ENCODE measurements at places on chromosomes 5 and 9. TPM values are rescaled to one million over a fixed set of nuclear protein-coding genes. Genes with fewer than 3 reads are reported as not detected.

DNA sequence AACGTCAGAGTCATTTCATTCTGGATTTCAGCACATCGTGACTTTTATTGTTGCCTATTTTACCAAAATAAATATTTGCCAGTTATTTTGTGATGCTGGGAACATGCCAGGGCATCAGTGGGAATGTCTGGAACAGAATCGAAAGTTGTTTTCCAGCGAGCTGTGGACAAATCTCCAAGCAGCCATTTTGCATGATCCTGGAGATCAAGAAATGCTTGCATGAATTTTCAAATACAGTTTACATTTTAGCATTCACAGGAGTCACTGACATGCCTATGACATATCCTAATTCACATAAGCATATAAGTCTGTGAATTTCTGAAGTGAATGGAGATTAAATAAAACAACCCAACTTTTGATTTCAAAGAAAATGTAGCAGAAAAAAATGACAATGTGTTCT lies 119.4 kb downstream of the VCAN start:
- H3K27ac ChIP-seq, result no peak overlapping the region
- no peaks in the 10 kb centered on the region for H3K27me3 ChIP-seq
- no peaks in the 10 kb centered on the region for H3K36me3 ChIP-seq
- no peaks in the 10 kb centered on the region for H3K4me1 ChIP-seq
- DNase-seq, result no peak
- no peak overlapping the region for H3K4me3 ChIP-seq

The IL31RA gene
- not detected for total RNA-seq

The SHROOM1 gene
- total RNA-seq, result 47.1 TPM

GRCh38 chr5:173228639-173229381 lies 6.2 kb downstream of the NKX2-5 start:
- H3K4me3 ChIP-seq, result no peak overlapping the region
- no peak overlapping the region for H3K27ac ChIP-seq
- peaks cover 15% of the 10 kb centered on the region for H3K4me1 ChIP-seq

The APBB3 gene
- total RNA-seq, result 70.8 TPM

DNA sequence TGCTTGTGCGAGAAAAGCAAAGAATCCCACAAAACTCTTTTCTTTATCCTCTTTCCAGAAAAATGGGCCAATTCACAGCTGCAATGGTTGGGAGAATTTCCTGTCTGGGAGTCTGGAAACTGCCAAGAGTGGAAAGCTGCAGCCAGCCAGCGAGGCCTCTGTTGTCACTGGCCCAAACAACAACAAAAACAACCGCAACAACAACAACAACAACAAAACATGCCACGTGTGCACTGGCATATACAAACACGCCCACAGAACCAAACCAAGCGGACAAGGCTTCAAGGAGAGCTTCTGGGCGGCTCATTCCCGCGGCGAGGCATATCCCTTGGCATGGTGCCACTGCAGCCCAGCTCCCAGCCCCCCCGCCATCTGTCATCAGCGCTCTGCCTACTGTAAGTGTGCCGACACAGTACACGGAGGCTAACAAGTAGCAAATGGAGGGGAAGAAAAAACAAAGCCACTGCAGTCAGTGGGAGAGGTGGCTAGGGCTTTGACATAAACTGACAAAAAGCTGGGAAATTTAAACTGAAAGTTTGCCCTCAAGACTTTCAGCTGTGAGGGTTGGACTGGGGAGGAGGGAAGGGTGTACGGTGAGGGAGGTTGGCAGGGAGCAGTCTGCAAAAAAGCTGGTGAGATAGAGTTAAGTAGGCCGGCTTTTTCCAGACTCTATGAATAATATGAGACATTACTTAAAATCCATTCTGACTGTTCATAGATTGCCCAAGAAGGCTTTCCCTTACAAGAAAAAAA lies 165.0 kb upstream of the ZNF462 start:
- peaks cover 19% of the 10 kb centered on the region for H3K4me1 ChIP-seq
- no peaks in the 10 kb centered on the region for H3K27me3 ChIP-seq
- peak overlapping the region; percentile 65 for H3K27ac ChIP-seq
- H3K4me3 ChIP-seq, result peak overlapping the region; percentile 38
- no peaks in the 10 kb centered on the region for H3K36me3 ChIP-seq

DNA sequence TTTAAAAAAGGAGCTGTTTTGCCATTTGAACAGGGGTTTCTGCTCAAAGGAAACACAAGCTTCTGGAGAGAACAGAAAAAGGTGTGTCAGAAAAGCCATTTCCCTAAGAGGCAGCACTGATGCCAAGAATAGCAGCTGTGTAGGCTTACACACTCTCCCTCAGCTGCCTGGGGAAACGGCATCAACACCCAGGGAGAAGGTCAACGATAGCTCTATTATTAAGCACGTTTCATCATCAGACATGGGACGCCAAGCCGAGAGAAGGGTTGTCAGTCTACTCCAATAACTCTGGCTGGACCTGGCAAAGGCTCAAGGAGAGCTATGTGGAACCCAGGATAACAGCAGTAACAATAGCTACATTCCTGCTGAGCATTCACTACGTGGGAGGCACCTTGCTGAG lies 314.2 kb downstream of the CDK5RAP2 start:
- no peak for DNase-seq
- no peak overlapping the region for H3K27ac ChIP-seq
- H3K36me3 ChIP-seq, result no peaks in the 10 kb centered on the region
- H3K27me3 ChIP-seq, result no peaks in the 10 kb centered on the region

The LAMC3 gene
- not detected for total RNA-seq

DNA sequence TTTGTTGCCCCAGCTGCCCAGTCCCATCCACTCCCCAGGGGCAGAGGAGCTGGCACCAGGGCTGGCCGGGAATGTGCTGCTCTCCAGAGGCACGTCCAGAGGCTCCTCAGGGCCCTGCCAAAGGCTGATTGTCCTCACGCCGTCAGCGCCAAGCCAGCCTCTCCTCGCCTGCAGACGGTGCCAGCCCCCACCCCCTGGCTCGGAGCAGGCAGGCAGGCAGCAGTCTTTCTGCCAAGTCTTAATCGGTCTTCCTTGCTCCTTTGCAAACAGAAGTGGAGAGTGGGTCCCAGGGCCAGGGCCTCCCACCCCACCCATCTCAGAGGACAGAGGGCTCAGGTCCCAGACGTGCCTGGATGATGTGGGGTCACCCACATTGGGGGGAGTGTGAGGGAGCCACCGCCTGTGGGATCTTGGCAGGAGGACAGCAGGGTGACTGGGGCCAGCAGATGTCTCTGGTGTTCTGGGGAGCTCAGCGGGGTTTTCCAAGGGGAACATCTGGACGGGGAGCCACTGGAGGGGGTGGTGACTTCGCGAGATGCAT lies 36.3 kb downstream of the FAM163B start:
- H3K36me3 ChIP-seq, result no peaks in the 10 kb centered on the region
- no peak overlapping the region for H3K27ac ChIP-seq
- no peak for DNase-seq

GRCh38 chr5:1064383-1065142 lies 47.3 kb downstream of the SLC12A7 start:
- no peaks in the 10 kb centered on the region for H3K4me1 ChIP-seq
- peaks cover 86% of the 10 kb centered on the region for H3K36me3 ChIP-seq
- no peak for DNase-seq
- H3K27ac ChIP-seq, result no peak overlapping the region
- H3K27me3 ChIP-seq, result no peaks in the 10 kb centered on the region

- no peak overlapping the region for H3K4me3 ChIP-seq
- H3K4me1 ChIP-seq, result no peaks in the 10 kb centered on the region
- no peak overlapping the region for H3K27ac ChIP-seq
- no peak for DNase-seq
- H3K36me3 ChIP-seq, result no peaks in the 10 kb centered on the region
Observed at GRCh38 chr9:132207839-132208615, 46.2 kb downstream of the NTNG2 start.

DNA sequence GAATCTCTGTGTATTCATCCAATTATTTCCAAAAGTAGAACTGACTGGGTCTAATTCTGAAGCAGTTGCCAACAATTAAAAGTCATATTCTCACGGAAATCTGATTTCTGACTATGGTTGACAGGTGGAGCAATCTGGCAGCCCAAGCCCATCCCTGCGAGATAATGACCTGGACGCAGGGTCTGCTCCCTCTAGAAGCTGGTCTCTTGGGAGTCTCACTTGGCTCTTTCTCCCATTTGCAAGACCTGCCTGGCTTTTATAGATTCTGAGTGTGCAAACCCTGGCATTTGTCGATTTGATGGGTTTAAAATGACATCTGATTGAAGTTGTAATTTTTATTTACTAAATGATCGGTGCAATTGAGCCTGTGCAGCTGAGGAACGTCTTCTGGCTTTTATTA lies 49.4 kb upstream of the NEURL1B start:
- no peaks in the 10 kb centered on the region for H3K36me3 ChIP-seq
- H3K4me3 ChIP-seq, result no peak overlapping the region
- no peaks in the 10 kb centered on the region for H3K4me1 ChIP-seq
- H3K27me3 ChIP-seq, result no peaks in the 10 kb centered on the region
- H3K27ac ChIP-seq, result no peak overlapping the region

The GPRIN1 gene
- total RNA-seq, result not detected

DNA sequence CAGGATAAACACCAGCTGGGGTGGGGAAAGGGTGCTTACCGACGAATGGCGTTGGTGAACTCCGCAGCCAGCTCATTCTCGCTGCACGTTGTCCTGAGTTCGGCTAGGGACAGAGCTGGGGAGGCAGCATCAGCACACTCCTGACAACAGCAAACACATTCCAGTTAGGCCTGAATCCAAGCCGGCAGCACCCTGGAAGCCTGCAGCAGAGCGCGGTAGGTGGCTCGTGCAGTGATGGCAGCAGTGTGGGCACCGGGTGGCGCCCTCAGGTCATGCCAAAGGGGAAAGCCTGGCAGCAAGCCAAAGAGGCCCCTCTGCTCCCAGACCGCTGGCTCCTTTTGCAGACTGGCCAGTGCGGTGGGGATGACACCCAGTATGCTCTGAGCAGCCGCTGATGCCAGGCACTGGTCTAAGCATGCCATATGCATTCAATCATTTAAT lies 66.9 kb downstream of the DCP2 start:
- DNase-seq, result no peak
- no peak overlapping the region for H3K4me3 ChIP-seq
- H3K4me1 ChIP-seq, result no peaks in the 10 kb centered on the region
- H3K36me3 ChIP-seq, result peaks cover 38% of the 10 kb centered on the region
- H3K27me3 ChIP-seq, result no peaks in the 10 kb centered on the region
- no peak overlapping the region for H3K27ac ChIP-seq

GRCh38 chr5:177592905-177593304 lies 902 bp downstream of the TMED9 start:
- no peak overlapping the region for H3K27ac ChIP-seq
- H3K36me3 ChIP-seq, result peaks cover 40% of the 10 kb centered on the region
- H3K4me3 ChIP-seq, result peak overlapping the region; percentile 79
- peaks cover 10% of the 10 kb centered on the region for H3K4me1 ChIP-seq

The NUTM2F gene
- not detected for total RNA-seq

DNA sequence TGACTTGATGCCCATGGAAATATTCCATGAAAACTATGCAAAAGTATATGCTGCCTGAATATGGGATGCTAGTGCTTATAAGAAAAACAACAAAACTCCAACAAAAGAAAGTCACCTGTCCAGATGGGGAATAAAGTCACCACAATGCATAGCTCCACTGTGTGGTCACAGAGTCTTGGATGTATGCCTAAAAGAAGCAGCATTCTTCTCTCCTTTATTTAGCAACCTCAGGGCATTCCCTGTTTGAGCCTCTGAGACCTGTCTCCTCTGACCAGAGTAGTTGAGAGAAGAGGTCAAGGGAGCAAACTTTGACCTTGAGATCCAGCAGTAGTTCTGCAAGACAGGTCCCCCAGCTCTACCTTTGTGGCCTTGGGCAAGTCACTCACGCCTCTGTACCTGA lies 287.5 kb downstream of the MED10 start:
- H3K36me3 ChIP-seq, result no peaks in the 10 kb centered on the region
- DNase-seq, result no peak
- H3K27ac ChIP-seq, result no peak overlapping the region
- H3K4me1 ChIP-seq, result no peaks in the 10 kb centered on the region
- no peak overlapping the region for H3K4me3 ChIP-seq

DNA sequence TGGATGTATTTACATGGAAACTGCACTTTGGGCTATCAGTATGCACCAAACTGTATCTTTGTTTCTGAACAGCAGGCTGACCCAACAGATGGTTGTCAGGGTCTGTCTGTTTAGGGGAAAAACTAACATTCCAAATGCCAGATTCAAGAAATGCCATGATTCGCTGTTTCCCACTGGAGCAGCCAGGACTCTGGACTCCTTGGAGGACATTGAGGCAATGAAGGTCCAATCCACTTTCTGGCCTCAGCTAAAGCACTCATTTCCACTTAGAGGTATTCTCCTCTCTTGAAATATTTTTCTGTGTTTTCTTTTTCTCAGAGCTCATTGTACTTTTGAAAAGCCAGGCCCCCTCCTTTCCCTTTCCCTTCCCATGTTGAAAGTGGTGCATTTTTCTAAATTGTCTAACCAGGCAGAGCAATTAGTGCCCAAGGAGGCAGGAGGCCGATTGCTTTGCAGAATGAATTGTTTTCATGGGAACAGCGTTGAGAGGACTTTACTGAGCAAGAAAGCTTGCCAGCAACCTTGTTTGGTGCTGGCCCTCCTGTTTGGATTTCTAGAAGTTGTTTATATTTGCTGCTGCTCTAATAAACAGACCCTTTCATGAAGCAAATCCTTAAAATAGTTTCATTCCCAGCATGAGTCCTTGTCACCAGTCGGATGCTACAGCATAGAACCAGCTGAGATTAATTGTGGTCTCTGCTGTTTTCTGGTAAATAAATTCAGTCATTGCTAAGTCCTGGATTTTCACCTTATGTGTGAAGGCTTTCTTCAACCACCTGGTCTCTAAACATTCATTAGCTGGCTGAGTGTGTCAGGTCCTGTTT lies 132.8 kb upstream of the TAF11L2 start:
- H3K27ac ChIP-seq, result no peak overlapping the region
- H3K36me3 ChIP-seq, result no peaks in the 10 kb centered on the region
- no peaks in the 10 kb centered on the region for H3K4me1 ChIP-seq

The PDE4D gene
- 15.9 TPM for total RNA-seq

DNA sequence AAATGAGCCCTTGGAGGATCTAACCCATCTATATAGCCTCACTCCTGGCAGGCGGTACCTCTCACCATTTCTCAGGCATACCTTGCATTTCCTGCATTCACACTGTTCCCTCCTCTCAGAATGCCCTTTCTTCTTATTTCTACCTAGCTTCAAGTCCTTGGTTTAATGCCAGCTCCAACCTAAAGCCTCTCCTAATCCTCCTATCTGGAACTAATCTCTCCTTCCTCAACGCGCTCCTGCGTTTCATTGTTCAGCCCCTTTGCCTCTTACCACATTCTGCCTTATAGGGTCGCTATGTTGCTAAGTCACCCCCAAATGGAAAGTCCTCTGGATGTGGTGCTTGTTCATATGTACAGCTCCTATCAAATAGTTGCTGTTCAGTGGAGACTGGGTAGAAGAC lies 288.5 kb upstream of the TUT7 start:
- no peak overlapping the region for H3K27ac ChIP-seq
- no peaks in the 10 kb centered on the region for H3K4me1 ChIP-seq
- H3K27me3 ChIP-seq, result no peaks in the 10 kb centered on the region
- no peak overlapping the region for H3K4me3 ChIP-seq
- H3K36me3 ChIP-seq, result no peaks in the 10 kb centered on the region
- no peak for DNase-seq

The SLC6A18 gene
- not detected for total RNA-seq

The GARIN3 gene
- not detected for total RNA-seq

GRCh38 chr9:4137234-4137633 lies 162.6 kb downstream of the GLIS3 start:
- H3K4me1 ChIP-seq, result no peaks in the 10 kb centered on the region
- DNase-seq, result no peak
- no peak overlapping the region for H3K27ac ChIP-seq
- no peaks in the 10 kb centered on the region for H3K27me3 ChIP-seq
- no peak overlapping the region for H3K4me3 ChIP-seq

The NDOR1 gene
- 15.9 TPM for total RNA-seq

The SLC36A3 gene
- not detected for total RNA-seq

The SLCO6A1 gene
- total RNA-seq, result not detected

GRCh38 chr5:55597014-55597981 lies 62.5 kb upstream of the PLPP1 start:
- H3K27ac ChIP-seq, result peak overlapping the region; percentile 68
- H3K36me3 ChIP-seq, result no peaks in the 10 kb centered on the region
- DNase-seq, result peak; percentile 34
- peaks cover 40% of the 10 kb centered on the region for H3K4me1 ChIP-seq
- H3K4me3 ChIP-seq, result no peak overlapping the region
- no peaks in the 10 kb centered on the region for H3K27me3 ChIP-seq
